Subcutaneous preadipocyte (primary cell): ENCODE measurements at places on chromosomes 5 and 9. TPM values are rescaled to one million over a fixed set of nuclear protein-coding genes. Genes with fewer than 3 reads are reported as not detected.

SIT1 gene
- 1.1 TPM in 1 of 2 replicates, not detected in the other for total RNA-seq

SLC25A51 gene
- total RNA-seq, result 72.4 and 78.4 TPM in 2 replicates

DBH gene
- not detected in 2 replicates for total RNA-seq

HTR4 gene
- not detected in 2 replicates for total RNA-seq

FBXL7 gene
- total RNA-seq, result 3.7 and 5.7 TPM in 2 replicates
